ENCODE measurements at places on chromosomes 4 and X.

DNA sequence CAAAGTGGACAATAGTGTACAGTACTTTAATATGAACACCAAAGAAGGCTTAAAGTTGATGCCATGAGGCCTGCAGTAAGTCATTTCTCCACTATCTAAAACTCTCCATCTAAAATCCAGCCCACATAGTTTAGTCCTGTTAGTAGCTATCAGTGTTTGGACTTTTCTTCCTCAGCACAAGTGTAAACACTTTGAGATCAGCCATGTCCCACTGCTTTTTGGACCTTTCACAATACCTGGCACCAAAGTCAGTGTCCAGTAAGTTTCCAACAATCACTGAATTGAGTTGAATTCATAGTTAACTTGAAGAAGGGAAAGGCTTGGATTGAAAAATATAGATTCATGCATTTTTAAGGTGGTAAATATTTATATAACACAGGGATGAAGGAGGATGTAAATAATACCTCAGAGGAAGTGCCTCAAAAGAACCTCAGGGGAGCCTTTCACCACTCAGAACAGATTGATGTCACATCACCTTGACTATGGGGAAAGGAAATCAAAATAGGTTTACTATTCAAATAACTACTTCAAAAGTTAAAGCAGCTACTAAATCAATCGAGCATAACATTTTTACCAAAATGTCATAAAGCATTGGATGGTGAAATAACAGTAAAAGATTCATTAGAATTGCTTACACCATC is 76.7 kb downstream of the FTHL17 start:
- no peak for DNase-seq

GRCh38 chr4:178784491-178784890 is 1342.3 kb upstream of the AGA start:
- no peak for DNase-seq

GRCh38 chrX:47360423-47361179 is 9.8 kb upstream of the ZNF157 start:
- DNase-seq, result no peak

DNA sequence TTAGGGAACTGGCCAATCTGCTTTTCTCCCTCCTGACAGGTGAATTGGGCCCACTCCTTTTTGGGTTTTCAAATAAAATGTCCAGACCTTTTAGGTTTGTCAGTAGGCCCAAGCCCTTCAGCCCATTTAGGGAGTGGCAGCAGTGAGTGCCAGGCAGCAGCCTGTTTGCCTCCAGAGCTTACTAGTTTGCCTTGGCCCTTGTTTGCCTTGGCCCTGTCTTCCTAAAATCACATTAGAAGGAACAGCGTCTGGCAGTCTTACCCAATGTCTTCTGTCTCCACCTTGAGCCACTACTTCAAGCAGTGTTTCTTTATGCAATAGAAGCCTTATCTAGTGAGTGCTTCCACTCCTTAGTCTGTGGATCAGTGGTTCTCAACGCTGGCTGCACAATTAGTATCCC is 117.1 kb downstream of the TMEM164 start:
- no peak for DNase-seq

DNA sequence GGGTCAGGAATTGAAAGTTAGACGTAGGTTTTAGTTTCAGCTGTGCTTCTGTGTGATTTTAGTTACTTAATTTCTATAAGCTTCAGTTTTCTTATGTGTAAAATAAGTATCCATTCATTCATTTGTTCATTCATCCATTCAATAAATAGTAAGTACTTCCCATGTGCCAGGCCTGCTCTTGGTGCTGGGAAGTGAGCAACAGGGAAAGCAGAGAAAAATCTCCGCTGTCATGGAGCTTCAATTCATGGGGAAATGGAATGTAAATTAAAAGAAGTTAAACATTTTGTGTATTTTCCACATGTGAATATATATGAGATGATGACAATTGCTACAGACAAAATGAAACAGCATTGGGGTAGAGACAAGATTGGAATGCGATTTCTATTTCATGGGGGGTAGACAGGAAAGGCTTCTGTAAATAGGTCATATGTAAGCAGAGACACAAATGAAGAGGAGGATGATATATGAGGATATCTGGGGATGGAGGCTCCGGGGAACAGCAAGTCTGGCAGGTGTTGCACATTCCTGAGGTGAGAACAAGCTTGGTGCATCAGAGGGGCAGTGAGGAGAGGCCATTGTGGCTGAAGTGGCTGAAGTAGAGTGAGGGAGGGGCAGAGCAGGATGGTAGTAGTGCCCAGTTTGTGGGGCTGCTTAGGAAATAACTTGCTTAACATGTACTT is 66.2 kb downstream of the FHIP1A start:
- no peak for DNase-seq

Measured in dorsolateral prefrontal cortex (tissue), 122 donors.